Activated CD8-positive, alpha-beta T cell treated with anti-CD3 and anti-CD28 coated beads for 36 hours (primary cell): ENCODE measurements at places on chromosomes 1 and 21. TPM values are rescaled to one million over a fixed set of nuclear protein-coding genes. Genes with fewer than 3 reads are reported as not detected.

PRRX1 gene
- total RNA-seq = not detected

TCHHL1 gene
- total RNA-seq = not detected

CR1L gene
- not detected for total RNA-seq

SERPINC1 gene
- not detected for total RNA-seq

CNR2 gene
- 0.25 TPM for total RNA-seq
